ENCODE measurements at places on chromosomes 12 and 14.

- DNase-seq: no peak
Measured at GRCh38 chr14:23068789-23069412, 11.6 kb upstream of the CDH24 start.

DNA sequence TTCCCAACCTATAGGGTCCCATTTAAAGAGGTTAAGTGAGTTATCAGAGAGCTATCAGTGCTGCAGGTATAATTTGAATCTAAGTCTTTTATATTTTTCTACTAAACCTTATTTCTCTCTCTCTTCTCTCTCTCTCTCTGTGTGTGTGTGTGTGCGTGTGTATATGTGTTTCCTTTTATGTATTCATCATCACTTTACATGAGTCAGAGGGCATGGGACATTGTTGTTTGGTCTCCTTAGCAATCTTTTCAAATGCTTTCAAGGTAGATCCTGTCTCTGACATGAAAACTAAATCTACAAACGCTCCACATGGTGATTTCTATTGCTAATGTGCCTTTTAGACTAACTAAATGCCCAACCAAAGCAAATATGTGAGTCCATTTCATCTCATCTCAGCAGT lies 459.7 kb downstream of the BTG1 start:
- no peak for DNase-seq

DNA sequence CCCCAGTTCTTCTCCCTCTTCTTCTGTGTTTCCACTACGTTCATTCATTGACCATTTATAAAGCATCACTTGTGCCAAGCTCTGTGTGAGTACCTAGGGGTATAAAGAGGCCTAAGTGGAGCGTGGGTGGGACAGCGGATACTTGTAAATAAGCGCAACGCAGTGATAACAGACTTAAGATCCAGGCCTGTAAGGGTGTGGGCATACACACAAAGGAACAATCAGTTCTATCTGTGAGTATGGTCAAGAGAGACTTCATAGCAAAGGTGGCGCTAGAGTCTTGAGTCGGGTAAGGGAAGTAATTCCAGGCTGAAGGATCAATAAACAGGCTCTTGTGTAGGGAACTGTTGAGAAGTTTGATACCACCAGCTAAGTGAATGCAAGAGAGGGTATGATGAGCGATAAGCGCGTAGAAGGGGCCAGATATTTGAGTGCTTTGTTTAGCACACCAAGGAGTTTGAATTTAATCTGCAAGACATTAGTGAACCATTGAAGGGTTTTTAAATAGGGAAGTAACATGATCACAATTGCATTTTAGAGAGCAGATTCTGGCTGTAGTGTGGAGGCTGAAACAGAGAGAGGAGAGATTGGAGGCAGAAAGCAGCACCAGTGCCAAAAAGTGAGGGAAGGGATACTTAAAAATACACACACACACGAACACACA lies 1.0 kb upstream of the GXYLT1 start:
- DNase-seq: no peak

DNA sequence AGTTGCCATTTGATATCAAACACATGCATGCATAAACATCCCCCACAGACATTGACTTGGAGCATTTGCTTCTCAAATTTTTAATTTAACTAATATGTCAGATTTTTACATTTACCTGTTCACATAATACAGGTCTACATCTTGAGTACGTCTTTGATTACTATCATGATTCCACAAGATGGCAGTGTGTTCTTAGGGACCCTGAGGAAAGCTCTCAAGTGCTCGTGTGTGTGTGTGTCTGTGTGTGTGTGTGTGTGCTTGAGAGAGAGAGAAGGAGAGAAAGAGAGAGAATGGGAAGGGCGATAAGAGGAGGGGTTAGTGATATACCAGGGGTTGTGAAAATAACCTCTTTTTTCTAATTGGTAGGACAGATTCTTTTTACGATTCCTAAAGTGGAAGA lies 167.1 kb upstream of the OR4E1 start:
- no peak for DNase-seq

- DNase-seq: no peak
Measured at GRCh38 chr14:68137704-68138619, 318.4 kb downstream of the RAD51B start.

DNA sequence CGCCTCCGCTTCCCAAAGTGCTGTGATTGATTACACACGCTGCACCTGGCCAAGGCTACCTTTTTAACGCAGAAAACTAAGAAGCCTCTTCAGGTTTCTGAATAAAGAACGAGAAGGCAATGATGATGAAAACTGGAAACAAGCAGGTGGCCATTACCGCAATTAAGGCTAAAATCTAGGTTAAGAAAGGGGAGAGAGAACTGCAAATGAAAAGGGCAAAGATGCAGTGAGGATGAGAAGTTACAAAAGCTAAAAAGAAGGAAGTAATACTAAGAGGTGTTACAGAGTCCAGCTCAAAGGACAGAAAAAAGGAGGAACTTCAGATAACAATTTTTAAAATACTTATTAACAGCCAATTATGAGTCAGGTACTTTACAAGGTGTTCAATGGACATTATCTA lies 79.7 kb downstream of the DUSP16 start:
- DNase-seq: no peak

GRCh38 chr14:69586404-69586803 lies 11.7 kb upstream of the CCDC177 start:
- no peak for DNase-seq

DNA sequence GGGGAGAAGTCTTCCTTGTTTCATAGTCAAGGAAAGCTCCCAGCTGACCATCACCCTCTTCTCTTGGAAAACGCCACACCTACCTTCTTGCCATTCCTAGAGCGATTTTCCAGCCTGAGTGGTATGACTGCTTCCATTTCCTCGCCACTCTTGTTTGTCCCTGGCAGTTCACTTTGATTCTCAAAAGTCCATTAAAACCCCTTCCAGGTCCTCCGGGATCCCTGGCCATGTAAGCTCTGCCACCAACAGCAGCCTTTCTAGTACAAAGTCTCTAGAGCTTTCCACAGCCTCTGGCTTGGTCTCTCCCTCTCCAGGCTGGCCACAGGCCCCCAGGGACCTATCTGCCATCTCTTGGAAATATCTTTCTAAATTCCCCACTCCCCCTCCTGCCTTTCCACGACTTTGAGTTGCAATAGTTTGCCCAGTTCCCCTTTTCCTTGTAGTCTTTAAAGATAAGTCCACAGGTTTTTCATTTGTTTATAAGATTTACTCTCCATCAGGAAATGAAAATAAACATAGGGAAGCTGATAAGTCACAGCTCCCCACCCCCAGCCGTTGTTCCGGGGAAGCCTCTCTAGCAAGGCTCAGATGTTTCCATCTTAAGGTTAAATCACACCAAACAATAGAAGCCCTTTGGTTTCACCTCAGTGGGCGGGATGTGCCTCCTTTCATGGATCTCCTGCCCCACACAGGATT lies 42.9 kb upstream of the SINHCAF start:
- no peak for DNase-seq

GRCh38 chr12:124543590-124544310 lies 23.7 kb downstream of the NCOR2 start:
- no peak for DNase-seq

DNA sequence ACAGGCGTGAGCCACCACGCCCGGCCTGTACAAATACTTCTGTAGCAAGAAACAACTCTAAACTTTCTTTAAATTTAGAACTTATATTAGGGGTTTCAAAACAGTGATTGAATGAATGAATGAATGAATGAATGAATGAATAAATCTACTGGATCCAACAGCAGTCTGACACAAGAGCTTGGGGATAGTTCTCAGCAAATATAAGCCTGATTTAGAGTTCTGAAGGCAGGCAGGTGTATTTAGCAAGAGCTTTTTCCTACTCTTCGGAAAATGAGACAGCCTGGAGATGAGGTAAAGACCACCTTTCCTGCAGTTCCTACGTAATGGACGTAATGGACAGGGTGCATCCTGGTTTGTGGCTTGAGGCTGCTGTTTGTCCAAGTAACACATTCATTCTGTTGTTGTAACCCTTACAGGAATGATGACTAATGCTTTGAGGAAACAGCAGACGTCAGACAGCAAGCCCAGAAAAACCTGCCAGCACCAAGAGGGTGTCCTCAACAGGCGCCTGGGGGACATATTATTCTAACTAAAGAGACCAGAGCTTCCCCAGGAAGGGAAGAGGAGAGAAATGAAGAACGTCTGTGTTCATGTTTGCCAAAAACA lies 277.4 kb upstream of the SOX5 start:
- DNase-seq: no peak

DNA sequence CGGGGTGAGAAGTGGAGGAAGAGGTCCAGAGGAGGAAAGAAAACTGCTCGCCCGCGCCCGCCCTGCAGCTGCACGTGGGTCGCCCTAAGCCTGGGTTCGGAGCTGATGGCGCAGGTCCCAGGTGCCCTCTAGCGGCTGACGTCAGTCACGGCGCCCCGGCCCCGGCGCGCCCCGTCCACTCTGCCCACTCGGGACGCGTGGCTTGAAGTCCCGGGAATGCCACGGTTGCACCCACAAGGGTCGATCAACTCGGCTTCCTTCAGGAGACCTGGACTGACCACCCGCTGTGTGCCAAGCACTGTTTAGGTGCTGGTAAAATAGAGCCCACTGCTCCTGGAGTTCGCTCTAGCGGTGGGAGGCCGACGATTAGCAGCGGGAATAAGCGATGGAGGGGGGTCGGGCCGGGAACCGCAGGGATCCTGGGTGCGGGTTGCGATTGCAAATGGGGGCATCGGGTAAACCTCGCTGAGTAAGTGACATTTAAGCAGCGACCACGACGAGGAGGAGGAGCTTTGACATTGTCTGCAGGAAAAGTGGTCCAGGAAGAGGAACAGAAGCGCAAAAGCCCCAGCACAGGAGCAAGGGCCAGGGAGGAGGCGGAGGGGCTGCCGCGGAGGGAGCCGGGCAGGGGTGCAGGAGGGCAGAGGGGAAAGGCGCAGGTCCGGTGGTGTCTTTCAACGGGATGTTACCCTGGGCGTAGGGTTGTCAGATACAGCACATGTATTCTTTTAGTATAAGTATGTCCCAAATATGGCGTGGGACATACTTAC lies 5.1 kb upstream of the ZNF839 start:
- DNase-seq: no peak

GRCh38 chr12:100706033-100706432 lies 88.5 kb upstream of the ANO4 start:
- no peak for DNase-seq

GRCh38 chr14:98138666-98139065 lies 1133.3 kb downstream of the BCL11B start:
- DNase-seq: no peak

DNA sequence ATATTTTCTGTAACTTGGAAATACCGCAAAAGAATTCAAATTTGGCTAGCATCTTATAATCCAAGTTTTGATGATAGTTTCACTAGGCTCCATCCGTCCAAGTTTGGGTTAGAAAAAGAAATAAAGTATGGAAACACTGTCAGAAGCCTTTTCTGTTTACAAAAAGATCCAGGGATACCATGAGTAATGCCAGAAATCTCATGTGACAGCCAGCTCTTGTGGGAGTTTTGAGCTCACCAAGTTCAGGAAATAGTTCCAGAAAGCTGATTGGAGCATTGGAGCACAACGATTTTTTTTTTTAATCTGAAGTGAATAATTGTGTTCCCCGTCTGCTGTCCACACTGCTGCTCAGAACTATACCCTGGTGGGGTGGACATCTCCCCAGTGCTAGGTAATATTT lies 229.7 kb upstream of the NPAS3 start:
- no peak for DNase-seq

DNA sequence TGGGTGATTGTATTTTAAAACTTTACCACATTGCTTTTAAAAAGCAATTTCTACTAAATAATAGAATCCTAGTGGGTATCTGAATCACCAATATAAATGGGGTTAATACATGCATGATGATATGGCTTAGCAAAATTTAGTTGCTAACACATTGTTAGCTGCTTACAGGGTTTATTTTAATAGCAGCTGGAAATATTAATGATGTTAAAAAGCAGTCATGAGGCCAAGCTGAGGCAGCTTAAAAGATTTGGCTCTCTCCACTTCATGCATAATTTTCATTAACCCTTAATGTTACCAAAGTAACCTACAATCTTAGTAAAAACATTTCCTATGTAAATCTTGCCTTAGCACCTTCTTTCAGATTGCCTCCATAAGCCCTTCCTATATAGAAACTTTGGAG lies 49.2 kb upstream of the CNOT2 start:
- DNase-seq: no peak

DNA sequence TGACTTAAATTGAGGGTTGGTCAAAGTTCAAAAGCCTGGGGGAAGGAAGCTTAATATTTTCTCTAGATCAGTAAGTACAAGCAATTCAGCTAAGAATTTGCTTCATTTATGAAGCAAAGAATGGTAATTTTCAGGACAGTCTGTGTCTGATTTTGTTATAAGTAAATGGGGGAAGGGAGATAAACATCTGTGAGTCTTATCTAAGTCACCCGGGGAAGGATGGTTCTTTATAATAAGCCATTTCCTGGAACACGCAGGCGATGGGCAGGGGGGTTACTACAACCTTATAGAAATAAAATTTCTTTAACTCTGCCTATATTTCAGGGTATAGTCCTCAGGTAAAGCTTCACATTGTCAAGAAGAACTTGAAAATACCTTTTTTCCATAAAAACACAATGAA lies 42.9 kb downstream of the HELB start:
- no peak for DNase-seq

GRCh38 chr14:64779472-64779871 lies 75.2 kb downstream of the PLEKHG3 start:
- DNase-seq: no peak

- no peak for DNase-seq
Measured at GRCh38 chr12:127987199-127987901, 279.6 kb upstream of the TMEM132C start.

DNA sequence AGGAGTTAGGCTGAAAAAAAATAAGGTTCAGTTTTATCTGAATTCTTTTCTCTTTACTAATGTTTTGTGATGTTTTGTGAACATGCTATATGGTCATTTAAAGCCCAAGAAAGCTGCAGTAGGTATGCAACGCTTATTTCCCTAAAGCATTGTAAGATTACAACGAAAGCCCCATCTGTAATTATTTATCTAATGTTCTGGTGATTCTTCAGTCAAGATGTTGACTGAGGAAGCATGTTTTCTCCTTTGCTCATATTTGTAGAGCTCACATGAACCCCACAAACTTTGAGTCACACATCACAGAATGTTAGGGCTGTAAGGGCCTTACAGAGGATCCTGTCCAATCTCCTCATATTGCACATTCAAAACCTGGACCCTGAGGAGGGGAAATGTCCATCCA lies 3.2 kb upstream of the TUBA1C start:
- no peak for DNase-seq

GRCh38 chr12:74610711-74611110 lies 73.1 kb downstream of the ATXN7L3B start:
- DNase-seq: no peak

DNA sequence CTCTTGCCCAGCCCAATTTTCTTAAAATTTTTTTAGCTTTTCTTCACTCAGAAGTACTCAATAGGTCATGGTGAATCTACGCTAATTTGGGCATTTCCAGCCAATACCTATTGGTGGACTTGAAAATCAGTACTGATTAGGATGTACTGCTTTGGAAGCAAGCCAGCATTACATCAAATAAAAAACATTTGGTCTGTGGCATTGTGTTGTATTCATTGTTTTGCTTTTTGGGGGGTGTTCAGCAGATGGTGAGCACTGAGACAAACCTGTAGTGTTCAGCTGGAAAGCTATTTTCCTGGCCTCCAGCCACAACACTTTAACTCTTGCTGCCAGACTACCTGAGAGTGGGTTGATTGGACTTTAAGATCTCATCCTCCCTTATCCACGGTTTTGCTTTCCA lies 4.0 kb downstream of the MAPKAPK5 start:
- DNase-seq: no peak

Data from SIG-M5 (cell line).